CD8-positive, alpha-beta memory T cell (primary cell): ENCODE measurements at places on chromosomes 3 and 15.

DNA sequence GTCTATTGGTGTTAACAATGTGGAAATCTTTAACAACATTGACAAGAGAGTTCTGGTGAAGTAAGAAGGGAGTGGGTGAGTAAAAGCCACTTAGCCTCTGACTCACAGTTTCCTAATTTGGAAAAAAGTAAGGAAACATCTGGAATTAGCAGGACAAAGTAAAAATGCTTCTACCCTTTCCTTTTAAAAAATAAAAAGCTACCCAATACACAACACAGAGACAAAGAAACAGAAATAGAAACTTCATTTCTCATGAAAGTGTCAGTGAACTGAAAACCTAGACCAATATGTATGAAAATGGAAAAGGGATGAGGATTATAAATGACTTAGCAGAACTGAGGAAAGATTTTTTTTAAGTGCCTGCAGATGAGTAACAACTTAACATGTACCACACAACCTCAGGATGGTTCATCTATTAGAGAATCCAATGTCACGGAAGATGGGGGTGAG is 65.4 kb downstream of the SSR3 start:
- no peak for DNase-seq

- DNase-seq: no peak
These were observed 30.2 kb downstream of the RNU5B-1 start for GRCh38 chr15:65334586-65335231.

DNA sequence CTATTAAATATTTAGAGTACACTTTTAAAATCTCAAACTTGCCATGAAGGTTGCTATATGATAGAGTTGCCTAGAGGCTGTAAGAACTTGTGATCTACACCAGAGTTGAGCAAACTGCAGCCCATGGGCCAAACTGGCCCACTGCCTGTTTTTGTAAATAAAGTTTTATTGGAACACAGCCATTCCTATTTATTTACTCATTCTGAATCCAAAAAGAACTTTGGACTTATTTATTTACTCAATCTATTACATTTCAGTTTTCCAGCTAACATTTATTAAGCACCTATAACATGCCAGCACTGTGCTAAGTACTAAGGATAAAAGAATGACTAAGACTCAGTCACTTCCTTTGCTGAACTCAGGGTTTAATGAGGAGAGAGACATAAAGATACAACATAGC is 403.6 kb downstream of the ERC2 start:
- no peak for DNase-seq

GRCh38 chr15:98103570-98103969 is 143.1 kb downstream of the ARRDC4 start:
- no peak for DNase-seq

DNA sequence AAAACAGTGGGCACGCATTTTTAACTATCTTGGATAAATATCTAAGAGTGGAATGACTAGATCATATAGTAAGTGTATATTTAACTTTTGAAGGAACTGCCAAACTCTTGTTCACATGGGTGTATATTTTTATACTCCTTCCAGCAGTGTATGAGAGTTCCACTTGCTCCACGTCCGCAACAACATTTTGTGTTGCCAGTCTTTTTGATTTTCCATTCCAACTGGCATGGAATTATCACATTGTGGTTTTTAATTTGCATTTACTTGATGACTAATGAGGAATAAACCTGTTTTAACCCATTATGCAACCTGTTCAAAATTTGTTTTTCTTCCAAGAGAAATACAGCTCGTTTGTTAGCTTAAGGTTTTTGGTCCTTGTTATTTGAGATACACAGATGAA is 51.6 kb downstream of the ZNF621 start:
- DNase-seq: no peak

- DNase-seq: no peak
These were observed 57.8 kb upstream of the BOC start for GRCh38 chr3:113153499-113154107.

DNA sequence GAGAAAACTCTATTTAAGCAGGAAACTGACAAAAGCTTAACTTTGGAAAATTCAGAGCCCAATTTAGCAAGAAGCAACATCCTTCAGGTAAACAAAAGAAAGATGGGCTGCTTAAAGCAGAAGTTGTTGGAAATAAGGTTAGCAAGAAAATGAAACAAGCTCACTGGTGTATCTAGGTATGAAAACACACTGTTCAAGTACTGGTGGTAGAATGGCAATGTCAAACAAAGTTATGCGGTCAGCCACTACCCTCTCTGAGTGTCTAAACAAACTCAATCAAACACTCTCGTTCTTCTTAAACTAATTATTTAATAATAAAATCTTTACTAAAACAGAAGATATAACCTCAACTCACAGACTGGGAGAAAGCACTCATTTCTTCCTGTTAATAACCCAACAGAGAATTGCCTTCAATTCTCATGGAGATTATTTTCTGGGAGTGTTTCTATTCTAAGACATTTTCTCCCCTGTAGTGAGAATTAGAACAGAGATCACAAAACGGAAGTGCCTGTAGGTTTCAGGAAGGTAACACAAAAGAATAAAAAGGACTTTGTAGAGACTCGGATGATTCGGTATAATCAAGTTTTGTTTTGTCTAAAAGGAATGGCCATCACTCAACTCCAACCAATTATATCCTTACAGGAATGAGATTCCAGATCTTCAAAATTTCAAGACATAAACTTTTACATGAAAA is 28.9 kb downstream of the PRICKLE2 start:
- DNase-seq: no peak

GRCh38 chr15:80861731-80862170 is 82.6 kb downstream of the CEMIP start:
- DNase-seq: no peak

GRCh38 chr3:23800731-23801130 is 5.0 kb upstream of the UBE2E1 start:
- DNase-seq: no peak

DNA sequence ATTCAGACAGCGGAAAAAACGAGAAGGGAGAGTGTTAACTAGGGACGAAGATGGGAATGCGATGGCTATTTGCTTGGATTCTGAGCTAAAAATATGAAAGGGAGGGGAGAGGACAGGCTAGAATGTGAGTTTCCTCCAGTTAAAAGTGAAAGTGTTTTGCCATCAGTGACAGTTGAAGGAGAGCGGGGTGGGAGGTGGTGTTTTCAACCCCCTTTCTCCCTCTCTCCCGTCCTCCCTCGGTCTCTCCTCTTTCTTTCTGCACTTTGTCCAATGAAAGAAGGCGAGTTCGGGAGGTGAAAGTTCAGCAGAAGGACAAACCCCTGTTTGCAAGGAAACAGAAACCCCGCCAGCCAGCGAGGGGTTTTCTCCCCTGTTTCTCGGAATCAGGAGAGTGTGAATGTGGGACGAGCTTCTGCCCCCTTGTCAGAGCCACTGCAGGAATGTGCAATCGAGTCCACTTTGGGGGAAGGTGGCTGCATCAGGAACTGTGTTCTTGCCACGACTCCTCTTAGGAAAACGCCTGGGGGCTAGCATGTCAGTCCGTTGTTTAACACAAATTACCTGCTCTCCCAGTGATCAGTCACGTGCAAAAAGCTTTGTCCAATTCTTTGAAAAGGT is 975 bp upstream of the FOXP1 start:
- peak; percentile 38 for DNase-seq

DNA sequence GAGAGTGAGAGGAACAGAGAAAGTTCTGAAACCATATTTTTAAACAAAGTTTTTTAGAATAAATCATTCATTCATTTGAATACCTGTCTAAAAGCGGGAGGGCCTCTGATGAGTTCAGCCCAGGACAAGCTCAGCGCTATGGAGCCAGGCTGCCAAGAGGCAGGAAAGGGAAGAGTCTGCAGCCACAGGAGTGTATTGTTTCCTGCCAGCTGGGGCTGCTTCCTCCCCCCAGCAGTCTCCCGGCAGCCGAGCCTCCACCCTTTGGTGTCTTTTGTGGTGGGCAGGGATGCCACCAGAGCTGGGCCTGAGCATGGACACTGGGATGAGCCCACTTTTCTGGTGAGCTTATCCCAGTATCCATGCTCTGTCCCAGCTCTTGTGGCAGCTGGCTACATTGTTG is 199.5 kb upstream of the TPRG1 start:
- DNase-seq: no peak

- DNase-seq: peak; percentile 14
These were observed 164.0 kb upstream of the TBL1XR1 start for GRCh38 chr3:177361081-177361938.

GRCh38 chr3:94137377-94137776 is 74.5 kb downstream of the NSUN3 start:
- DNase-seq: no peak

- no peak for DNase-seq
These were observed 13.7 kb downstream of the ZIC1 start for GRCh38 chr3:147422601-147423536.

DNA sequence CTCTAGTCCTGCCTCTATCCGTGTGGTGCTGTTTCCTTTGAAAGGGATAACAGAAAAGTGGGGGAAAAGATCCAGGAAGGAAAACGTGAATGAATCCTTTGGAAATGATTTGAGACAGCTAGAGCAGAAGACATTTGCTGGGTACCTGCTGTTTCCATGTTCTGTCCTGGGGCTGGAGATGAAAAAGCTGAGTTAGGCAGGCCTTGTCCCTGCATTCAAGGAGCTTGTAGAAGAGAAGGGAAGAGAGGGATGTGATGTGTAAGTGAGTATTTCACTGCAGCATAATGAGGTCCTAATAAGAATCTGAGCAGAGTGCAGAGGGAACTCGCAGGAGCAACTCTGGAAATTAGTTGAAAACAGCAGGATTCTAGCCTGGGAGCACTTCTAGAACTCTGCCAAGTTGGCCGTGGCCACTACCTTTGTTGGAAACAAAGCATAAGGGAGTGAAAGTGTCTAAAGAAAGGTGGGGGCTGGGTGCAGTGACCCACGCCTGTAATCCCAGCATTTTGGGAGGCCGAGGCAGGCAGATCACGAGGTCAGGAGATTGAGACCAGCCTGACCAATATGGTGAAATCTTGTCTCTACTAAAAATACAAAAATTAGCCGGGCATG is 13.8 kb upstream of the SEMA4B start:
- no peak for DNase-seq

DNA sequence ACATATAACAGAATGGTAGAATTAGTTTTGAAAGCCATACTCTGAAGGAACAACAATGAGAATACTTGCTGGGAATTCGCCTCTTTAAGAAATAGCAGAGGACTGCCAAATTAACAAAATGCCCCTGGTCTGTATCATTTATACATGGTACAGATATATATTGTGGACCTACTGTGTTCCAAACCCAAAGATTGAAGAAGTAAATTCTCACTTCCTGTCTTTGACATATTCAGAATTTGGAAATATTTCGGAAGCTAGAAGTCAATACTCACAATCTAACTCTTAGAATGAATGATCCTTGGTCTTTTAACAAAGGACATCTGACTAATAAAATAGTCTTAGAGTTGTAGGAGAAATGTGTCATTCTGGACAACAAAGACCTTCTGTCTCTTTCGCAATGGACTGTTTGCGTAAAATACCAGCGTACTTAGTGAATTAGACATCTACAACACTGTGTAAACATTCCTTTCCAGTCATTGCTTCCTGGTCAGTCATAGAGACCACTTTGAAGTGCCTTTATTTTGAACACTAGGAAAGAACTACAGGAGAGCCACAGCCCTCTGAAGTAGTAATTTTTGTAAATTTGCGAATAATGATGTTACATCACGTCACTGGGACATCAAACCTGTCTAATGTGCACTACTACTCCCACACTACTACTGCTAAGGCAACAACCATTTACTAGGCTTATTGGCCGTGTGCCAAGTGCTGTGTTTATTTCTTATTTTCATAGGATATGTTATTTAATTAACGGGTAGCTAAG is 68.0 kb downstream of the CHL1 start:
- no peak for DNase-seq

- no peak for DNase-seq
These were observed 34.6 kb upstream of the SPRED1 start for GRCh38 chr15:38217788-38218609.

DNA sequence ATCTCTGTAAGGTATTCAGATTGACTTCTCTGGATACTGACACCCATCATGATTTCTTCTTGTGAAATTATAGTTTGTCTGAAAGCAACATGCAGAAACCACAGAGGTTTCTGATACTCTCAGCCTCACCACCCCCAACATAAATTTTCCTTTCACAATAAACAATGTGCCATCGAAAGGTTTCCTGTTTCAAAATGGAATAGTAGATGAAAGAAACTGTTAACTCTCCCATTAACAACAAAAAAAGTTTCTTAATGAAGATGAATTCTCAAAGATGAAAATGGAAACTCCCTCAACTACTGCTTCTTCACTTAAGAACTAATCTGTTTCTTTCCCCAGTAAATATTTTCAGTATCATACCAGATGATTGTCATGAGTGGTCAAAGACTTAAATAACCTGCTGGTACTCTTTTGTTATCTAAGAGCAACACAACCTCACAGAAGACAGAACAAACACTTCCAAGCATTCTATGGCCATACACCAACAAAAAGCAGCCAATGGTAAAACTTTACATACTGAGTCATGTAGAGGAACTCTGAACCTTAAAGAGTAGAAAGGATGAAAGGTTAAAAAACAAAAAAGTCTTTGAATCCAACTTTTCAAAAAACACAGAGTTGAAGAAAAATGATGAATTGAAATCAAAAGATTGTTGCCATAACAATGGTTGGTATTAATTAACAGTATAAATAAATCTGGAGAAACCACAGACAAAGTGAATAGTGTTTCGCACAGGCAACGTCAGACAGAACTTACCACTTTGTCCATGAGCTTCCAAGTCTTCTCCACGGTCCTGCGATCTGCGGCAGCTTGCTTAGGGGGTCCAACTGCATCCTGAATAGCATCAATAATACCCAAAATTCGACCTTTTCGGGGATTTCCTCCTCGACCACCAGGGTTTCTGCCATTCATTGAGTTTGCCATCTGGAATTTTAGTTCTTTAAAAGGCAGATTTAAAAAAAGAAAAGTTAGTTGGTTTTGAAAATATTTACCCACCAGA is 1.9 kb downstream of the CBLB start:
- peak; percentile 32 for DNase-seq

- no peak for DNase-seq
These were observed 134.0 kb upstream of the TBL1XR1 start for GRCh38 chr3:177331203-177331835.

GRCh38 chr3:61701011-61701410 is 139.6 kb downstream of the PTPRG start:
- no peak for DNase-seq

- DNase-seq: no peak
These were observed 16.6 kb downstream of the TMEM158 start for GRCh38 chr3:45209526-45209925.

GRCh38 chr15:48924528-48925393 is 39.0 kb downstream of the SHC4 start:
- no peak for DNase-seq

- peak; percentile 28 for DNase-seq
These were observed 654 bp downstream of the RUBCN start for GRCh38 chr3:197736010-197736490.

GRCh38 chr3:117084277-117084676 is 374.7 kb downstream of the TUSC7 start:
- DNase-seq: no peak

- no peak for DNase-seq
These were observed 5.0 kb upstream of the KPNA1 start for GRCh38 chr3:122519693-122520092.

GRCh38 chr15:57875347-57875746 is 168.8 kb downstream of the POLR2M start:
- no peak for DNase-seq

GRCh38 chr3:48881006-48881405 is 17.7 kb downstream of the SLC25A20 start:
- no peak for DNase-seq

- no peak for DNase-seq
These were observed 15.4 kb downstream of the RTP1 start for GRCh38 chr3:187212705-187213104.

- no peak for DNase-seq
These were observed 334.6 kb downstream of the GABRB3 start for GRCh38 chr15:26438316-26438715.

- no peak for DNase-seq
These were observed 46.5 kb upstream of the CCDC174 start for GRCh38 chr3:14605067-14605466.
